NCI-H460 (cell line): ENCODE measurements at places on chromosomes 11 and 22.
A peak's percentile ranks its signal among the peaks of the same experiment; 100 is the strongest.

DNA sequence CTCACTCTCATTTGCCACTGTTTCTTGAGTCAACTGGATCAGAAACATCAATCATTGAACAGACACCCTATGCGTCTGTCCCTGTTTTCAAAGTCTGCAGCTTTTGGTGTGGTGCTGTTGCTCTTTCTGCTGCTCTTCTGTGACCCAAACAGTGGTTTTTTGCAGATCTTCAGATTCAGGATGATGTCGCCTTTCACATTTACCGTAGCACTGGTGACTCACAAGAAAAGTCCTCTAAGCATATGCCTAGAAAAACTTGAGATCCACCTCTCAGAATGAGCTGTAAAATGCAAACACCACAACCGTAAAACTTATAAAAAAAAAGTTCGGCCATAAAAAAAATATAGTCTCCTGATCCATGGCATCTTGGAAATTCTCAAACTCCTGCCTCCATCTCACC is 400.4 kb downstream of the NTM start:
- no peak for DNase-seq

DNA sequence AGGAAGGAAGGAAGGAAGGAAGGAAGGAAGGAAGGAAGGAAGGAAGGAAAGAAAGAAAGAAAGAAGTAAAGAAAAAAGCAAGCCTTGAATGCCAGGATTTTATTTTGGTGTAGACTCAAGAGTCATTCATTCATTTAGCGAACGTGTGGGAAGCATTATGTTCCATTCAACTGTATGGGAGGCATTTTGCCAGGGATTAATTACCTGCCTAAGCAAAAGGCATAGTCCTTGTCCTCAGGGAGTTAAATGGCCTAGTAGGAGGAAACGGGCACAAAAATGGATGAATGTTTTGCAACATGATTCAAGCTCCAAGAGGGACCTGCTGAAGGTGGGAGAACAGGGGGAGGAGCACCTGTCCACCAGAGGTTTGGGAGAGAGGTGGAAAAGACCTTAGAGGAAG is 16.2 kb upstream of the ZNRF3 start:
- DNase-seq: no peak

- DNase-seq: no peak
These were observed 9.1 kb downstream of the MMP10 start for GRCh38 chr11:102771351-102771750.

- no peak for DNase-seq
These were observed 158.9 kb downstream of the MYO18B start for GRCh38 chr22:25900880-25901279.

DNA sequence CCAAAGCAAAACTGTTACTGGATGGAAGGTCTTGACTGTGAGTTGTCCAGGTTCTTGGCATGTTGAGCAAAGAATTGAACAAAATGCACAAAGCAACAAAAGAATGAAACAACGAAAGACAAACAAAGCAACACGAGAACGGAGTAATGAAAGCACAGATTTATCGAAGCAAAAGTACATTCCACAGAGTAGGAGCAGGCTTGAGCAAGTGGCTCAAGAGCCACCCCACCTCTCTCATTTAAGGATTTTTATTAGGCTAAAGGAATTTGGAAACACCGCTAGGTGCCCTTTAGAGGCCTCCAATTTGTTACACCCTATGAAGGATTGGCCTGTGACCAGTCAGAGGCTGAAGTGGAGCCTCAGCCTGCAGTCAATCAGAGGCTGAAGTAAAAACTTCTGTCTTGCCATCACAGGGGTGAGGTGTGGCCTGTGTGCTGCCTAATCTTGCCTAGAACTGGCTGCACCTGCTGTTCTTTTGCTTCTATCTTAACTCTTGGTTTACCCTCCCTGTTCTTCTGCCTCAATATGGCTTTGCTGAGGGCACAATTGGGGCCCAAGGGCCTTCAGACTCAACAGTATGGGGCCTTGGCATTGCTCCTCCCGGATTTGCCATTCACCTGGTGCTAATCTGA is 59.4 kb upstream of the FTH1 start:
- DNase-seq: no peak

DNA sequence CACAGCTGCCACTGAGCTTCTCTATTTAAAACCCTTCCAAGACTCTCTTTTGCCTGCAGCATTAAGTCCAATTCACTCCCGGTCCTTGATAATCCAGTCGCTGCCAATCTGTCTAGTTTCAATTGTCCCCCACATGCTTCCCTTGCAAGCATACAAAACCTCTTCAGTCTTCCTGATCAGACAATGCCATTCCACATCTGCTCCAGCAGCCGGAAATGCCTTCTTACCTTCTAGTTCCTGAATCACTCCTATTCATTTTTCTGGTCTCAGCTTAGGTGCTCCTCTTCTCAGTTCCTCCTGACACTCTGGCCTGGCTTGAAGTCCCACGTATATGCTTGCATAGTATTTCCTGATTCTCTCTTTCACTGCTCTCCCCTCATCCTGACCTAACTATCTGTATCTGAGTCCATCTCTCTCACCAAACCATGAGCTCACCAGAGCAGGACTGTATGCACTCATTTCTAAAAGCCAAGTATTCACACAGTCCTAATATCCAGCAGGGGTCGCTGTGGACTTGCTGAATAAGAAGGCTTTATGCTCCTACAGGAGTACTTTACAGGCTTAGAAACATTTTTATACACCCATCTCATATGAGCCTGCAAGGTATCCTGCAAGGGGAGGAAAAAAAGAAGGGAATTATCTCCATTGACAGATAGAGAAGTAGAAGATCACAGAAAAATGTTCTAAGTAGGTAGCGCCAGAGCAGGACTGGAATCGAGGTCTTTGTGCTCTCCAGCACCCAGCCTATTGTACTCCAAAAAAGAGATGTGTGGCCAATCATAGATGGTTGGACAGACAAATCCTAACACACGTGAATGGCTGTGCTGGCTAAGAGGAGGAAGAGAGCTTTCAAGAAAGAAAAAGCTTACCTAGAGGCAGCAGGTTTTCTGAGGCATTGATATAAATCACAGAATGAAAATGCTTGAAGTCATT is 19.2 kb downstream of the XRRA1 start:
- DNase-seq: peak; percentile 79

DNA sequence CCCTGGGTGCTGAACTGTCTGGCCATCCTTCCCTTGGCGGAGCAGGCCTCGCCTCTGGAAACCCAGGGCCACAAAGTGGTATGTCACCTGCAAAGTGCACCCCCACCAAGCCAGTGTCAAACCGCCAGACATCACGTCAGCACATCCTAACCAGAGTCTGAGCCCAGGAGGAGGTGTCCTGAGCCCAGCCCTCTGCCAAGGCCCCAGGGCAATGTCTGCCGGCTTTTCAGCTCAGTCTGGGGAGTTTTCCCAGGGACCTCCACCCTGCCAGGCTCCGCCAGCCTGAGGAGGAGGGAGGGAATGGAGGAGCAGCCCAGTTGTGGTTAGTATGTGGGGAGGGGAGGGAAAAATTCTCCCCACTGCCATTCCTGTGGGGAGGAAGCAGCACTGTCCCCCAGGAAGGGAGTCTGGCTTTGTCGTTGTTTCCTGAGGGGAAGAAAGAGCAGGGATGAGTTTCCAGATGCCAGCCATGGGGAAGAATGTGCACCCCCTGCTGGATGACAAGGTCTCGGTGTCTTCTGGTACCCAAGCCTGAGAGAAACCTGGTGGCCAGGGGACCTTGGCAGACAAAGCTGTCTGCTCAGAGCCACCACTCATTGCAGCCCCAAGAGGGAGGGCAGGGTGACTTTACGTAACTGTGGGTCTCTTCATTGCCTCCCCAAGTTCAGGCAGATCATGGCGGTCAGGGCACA is 81.4 kb upstream of the CD82 start:
- no peak for DNase-seq
